Amniotic stem cell (primary cell): ENCODE measurements at places on chromosomes 6 and 20.
A peak's percentile ranks its signal among the peaks of the same experiment; 100 is the strongest.

GRCh38 chr6:161393839-161394364 lies 120.0 kb upstream of the AGPAT4 start:
- DNase-seq = peak; percentile 76

GRCh38 chr6:158000530-158001307 lies 19.1 kb downstream of the SYNJ2 start:
- no peak for DNase-seq

DNA sequence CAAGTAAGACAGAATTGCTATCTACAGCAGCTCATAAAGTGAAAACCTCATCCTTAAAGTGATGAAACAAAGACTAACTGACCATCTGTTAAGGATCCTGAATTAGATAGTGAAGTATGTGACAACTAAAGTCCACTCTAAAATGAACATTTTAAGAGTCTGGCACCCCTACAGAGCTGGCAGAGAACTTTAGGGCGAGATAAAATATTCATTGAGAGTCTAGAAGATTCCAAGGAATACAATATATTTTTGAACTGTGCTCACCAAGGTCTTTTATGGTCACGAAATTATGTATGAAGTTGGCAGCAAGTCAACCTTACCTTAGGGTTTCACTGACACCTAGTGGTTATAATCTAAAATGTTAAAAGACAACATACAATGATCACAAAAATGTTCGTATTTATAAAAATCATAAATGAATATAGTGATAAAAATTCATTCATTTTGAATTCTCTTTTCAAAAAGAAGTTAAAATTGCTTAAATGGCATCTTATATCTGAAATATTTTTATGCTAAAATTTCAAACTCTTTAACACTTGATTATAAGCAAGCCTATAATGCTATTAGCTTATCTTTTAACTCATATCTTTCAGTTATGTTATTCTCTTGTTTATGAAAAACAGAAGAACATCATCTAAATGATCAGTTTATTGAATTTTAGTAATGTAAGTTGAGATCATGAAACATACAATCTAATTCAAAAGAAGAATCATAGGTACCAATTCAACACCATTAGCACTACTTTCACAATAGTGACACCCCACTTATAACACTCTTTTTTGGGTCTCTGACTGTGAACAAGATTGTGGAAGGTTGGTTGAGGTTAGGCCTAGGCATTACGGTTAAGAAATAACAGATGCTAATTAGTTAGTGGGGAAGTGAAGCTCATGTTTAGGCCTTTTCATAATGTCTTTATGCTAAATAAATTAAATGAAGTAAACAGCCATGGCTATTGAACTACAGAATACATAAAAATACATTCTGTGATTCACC lies 27.5 kb downstream of the RSPH3 start:
- peak; percentile 55 for DNase-seq

- no peak for DNase-seq
Measured at GRCh38 chr6:162332365-162332764, 395.2 kb downstream of the PRKN start.

DNA sequence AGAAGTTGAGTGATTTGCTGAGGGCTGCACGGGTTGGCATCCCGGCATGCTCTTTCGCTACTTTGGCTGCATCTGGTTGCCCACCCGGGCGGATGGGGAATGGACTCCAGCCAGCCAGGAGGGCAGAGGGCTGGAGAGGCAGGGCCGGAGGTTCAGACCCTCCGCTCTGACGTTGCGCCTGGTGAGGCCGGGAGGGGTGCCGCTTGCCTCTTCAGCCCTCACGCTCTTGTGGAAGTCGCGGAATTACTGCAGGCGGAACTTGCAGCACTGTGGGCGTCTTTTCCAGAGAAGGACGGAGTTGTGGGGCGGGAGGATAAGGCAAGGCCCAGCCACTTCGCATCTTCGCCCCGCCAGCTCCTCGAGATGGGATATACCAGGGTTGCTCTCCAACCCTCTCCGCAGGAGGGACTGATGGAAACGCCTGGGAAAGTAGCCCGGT lies 656 bp downstream of the RTEL1 start:
- DNase-seq = no peak

- no peak for DNase-seq
Measured at GRCh38 chr6:45036103-45036502, 292.0 kb upstream of the RUNX2 start.

DNA sequence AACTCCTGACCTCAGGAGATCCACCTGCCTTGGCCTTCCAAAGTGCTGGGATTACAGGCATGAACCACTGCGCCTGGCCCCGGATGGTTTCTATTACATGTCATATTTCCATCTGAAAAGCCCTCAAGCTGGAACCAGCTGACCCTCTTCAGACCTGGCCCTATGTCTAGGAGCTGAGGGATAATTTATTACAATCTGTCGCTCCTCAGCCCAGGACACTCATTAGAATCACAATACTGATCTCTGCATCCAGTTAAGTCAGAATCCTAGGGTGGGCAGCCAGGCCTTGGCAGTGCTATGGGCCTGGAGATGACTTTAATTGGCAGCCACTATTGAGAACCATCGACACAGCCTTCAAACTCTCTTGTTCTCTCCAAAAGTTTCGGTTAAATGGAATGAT lies 162.6 kb upstream of the SNX9 start:
- DNase-seq = no peak

DNA sequence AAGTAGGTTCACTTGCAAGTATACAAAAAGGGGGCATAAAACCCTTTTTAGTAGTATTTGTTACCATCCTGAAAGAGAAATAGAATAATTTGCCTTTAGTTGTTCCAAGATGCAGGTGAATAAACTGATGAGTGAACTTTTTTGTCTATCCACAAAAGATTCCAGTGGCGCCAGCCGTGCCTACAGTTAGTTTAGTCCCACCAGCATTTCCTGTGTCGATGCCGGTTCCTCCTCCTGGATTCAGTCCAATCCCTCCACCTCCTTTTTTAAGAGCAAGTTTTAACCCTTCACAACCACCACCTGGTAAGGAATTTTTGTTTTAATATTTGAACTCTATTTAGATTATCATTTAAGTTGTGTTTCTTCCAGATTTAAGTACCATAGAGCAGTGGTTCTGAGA lies 90.9 kb downstream of the SCAF8 start:
- DNase-seq = no peak

- no peak for DNase-seq
Measured at GRCh38 chr20:3553663-3554062, 82.8 kb downstream of the ATRN start.

DNA sequence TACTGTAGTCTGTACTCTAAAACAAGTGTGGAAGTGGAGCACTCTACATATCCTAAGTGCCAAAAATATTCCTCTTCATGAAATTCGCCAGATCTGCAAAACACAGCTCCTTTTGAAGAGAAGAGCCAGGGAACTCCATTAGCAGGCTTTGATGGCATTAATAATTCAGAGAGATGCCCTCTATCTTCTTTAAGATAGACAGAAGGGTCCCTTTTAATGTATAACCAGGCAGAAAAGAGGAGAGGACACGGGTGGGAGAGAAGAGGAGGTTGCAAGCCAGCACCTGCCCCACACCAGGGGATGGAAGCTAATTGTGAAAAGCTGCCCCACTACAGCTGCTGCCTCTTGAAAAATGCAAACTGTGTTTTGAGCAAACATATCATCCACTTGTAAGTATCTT lies 3.7 kb upstream of the RFPL4B start:
- no peak for DNase-seq

DNA sequence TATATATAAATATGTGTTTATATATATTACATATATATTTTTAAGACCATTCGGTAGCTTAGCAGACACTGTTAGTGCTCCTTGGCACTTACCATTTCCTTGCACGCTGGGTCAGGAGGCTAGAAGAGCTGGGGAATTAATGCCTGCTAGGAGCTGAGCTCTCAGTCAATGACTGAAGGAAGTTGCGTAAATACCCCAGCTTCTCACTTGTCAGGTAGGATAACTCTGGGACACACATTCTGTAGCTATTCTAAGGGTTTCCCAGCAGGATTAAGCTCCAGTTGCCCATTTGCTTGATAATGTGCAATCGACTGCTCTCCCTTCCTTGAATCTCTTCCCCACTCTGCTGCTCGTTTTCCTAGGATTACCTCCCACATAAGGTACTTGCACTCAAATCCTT lies 15.7 kb upstream of the DNAAF9 start:
- DNase-seq = no peak

- no peak for DNase-seq
Measured at GRCh38 chr20:51641866-51642265, 99.3 kb upstream of the NFATC2 start.

DNA sequence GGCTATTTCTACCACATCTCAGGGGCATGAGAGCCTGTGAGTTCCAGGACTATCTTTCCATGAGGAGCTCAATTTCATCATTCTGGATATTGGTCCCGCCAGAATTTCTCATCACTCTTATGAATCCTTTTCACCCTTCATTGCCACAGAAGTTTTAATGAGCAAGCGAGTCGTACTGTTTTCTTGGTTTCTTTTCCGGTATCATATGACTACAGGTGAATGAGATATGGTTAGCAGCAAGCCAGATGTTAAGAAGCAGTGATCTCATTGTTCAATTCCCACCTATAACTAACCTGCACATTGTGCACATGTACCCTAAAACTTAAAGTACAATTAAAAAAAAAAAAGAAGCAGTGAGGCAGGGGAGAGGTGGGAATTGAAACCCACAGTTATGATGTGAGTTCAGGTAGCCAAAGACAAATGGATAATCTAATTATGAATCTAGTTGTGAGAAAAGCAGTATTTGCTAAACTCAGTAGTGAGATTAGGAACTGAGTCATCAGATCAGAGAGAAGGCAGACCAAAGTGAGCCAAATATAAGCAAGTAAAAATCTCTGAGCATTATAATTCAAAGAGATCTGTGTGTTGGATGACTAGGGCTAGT lies 78.0 kb upstream of the ELOVL5 start:
- no peak for DNase-seq

DNA sequence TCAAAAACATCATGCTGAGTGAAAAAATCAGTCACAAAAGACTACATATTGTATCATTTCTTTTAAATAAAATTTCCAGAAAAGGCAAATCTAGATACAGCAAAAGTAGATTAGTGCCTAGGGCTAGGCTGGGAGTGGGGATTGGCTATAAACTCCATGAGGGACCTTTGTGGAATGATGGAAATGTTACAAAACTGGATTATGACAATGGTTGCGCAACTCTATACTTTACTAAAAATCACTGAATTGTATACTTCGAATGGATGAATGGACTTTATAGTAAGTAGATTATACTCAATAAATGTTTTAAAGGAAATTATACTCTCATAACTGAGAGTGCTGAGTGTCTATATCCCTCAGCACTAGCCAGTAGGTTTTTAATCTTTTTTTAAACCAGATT lies 4.3 kb downstream of the HMGN3 start:
- no peak for DNase-seq

- no peak for DNase-seq
Measured at GRCh38 chr6:151025076-151025475, 159.6 kb downstream of the MTHFD1L start.

- DNase-seq = no peak
Measured at GRCh38 chr20:59025086-59025485, 5.9 kb downstream of the TUBB1 start.

- no peak for DNase-seq
Measured at GRCh38 chr20:57840504-57841296, 130.9 kb upstream of the PMEPA1 start.

- no peak for DNase-seq
Measured at GRCh38 chr20:17418737-17419136, 112.4 kb downstream of the BFSP1 start.

DNA sequence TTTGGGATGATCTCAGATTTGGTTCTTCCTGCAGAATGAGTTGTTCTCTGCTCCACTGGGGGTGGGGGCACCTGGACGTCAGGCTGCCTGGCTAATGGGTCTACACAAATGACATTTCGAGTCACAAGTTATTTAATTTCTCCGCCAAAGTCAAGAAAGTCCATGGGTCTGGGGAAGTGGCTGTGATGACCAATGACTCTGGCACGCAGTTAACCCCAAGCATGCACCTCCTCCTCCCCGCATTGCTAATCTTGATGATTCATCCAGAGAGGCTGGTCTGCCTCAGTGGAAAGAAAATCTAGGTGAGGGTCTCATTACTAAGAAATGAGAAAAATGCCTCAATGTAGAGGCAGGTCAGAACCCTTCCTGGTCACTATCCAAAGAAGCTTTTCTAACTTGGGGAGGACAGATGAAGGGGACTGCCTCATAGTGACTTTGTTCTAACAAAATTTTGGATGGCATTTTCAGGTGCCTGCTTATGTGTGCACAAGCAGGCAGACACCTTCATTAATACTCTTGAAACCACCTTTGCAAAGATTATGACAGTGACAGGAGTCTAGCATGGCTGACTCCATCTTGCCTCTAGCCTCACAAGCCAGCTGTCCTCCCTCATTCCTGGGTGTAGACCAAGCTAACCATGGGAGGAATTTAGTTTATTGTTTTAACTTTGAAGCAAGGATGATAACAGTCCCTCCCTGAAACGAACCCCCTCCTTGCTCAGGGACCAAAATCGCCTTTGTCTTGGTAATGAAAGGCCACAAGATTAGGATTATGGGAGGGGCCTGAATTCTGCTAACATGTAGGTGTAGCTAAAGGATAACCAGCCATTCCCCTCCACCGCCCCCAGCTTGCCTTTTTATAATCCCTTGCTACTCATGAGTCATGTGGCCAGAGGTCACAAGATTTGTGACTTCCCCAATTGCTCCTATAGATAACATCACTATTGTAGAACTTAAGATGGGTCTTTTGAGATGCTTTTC lies 98.6 kb upstream of the MRPS10 start:
- DNase-seq = peak; percentile 87

GRCh38 chr20:44435630-44436335 lies 39.9 kb upstream of the TTPAL start:
- DNase-seq = no peak

DNA sequence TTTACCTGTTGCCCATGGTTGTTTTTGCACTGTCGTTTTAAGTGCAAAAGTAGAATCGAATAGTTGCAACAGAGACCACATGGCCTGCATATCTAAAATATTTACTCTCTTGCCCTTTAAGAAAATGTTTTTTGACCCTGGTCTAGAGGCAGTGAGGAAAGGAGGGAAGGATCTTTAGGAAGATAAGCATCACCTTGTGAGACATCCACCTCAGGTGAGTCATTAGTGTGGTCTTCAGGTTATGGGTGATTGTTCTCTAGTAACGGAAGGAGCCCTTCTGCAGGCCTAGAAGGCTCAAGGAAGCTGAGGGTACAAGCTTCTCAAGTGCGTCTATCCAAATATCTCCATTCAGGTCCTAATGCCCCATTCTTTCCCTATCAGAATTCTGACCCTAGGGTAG lies 6.6 kb upstream of the RAB44 start:
- DNase-seq = no peak

GRCh38 chr20:25643716-25644115 lies 19.9 kb upstream of the NANP start:
- no peak for DNase-seq

- DNase-seq = no peak
Measured at GRCh38 chr20:40657526-40657925, 31.5 kb downstream of the MAFB start.

GRCh38 chr20:36836591-36837269 lies 39.2 kb upstream of the TLDC2 start:
- DNase-seq = no peak

GRCh38 chr6:168280899-168281245 lies 38.7 kb downstream of the DACT2 start:
- DNase-seq = no peak

DNA sequence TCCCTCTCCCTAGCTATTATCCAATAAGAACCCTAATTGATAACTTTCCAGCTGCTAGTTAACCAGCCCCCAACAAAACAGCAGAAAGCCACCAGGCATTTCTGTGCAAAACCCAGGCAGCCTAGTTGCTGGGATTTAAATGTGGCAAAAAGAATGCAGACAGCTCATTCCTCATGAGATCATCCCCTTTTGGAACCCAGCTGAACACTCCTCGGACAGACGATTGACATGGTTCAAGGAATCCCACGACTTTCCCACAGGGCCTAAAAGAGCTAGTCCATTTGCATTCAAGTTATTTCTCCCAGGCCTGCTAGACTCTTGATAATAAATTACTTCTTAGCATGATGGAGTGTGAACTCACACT lies 24.0 kb downstream of the JAG1 start:
- DNase-seq = no peak
